ENCODE measurements at places on chromosomes 11 and 22.

DNA sequence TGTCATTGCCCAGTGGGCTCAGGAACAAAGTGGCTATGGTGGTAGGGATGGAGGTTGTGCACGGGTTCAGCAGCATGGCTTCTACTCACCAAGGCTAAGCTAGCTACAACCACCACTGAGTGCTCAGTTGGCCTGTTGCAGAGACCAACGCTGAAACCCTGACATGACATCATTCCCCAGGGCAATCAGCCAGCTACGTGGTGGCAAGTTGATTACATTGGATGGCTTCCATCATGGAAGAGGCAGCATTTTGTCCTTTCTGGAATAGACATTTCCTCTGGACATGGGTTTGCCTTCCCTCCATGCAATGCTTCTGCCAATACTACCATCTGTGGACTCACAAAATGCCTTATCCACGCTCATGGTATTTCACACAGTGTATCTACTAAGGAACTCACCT, 634.3 kb downstream of the OPCML start:
- no peak for DNase-seq

- peak; percentile 63 for DNase-seq
Observed at GRCh38 chr11:8018484-8019313, 31.6 kb downstream of the EIF3F start.

DNA sequence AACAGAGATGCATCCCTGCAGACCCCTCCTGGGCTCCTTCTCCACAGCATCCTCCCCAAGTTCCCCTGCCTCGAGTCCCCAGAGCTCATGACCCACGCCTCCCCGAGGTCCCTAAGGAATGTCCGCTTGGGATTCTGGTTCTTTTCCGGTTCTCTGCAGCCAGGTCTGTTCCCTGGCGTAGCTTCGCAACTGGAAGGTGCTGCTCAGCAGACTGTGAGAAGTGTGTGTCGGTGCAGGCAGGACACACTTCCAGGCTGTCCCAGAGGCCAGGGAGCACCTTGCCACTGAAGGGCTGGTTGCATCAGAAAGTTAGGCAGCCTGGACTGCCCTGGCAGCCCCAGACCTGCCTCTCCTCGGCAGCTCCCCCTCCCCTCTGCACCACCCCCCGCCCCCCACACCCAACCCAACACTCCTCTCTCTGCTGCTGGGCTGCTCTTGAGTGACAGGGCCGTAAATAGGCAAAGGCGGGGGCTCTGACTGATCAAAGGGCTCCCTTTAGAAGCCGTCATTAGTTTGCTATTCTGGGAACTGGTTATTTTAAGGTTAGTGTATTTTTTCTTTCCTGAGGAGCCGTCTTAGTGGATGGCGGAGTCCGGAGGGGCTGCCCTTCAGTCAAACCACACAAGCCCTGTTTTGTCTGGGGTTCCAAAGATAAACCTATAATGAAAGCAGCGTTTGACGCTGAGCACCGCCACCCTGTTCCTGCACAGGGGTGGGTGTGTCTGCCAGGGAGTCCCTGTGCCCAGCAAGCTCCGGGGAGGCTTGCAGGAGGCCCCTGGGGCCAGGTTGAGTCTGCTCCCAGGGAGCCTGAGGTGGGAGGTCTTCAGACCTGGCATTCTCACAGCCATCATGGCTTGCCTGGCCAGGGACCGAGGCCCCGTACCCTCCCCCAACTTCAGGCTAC, 88.6 kb upstream of the KCNQ1OT1 start:
- no peak for DNase-seq

GRCh38 chr22:44213489-44214043, 32.8 kb downstream of the PARVG start:
- no peak for DNase-seq

DNA sequence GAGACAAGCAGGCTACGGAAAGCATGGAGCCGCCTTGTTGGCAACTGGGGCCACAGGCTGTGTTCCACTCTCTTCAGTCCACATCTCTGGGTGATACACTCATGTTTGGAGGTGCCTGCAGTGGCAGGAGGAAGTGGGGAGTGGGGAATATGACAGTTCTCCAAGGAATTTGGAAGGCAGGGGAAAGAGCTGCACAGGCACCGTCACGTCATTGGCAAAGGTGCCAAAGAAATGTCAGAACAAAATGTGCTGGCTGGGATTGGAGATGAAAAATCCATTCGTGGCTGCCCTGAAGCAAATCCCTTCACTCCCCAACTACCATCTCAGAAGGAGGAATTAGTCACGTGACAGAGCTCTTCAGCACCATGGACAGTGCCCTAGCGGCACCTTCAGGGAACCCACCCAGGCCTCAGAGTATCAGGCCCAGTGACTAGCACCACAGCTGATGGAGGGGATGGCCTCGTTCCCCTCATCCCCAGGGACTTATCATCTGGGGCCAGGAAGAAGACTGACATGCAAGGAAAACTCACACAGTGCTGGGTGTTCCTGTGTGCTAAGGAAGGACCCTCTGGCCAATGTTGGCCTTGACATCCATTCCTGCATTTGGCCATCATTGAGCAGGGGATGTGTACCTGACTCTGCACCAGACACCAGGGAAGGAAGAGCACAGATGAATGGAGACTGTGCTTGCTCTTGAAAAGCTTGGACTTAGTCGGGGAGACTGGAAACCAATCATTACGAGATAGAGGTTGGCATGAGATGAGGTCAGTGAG, 48.5 kb upstream of the PRDM11 start:
- no peak for DNase-seq

DNA sequence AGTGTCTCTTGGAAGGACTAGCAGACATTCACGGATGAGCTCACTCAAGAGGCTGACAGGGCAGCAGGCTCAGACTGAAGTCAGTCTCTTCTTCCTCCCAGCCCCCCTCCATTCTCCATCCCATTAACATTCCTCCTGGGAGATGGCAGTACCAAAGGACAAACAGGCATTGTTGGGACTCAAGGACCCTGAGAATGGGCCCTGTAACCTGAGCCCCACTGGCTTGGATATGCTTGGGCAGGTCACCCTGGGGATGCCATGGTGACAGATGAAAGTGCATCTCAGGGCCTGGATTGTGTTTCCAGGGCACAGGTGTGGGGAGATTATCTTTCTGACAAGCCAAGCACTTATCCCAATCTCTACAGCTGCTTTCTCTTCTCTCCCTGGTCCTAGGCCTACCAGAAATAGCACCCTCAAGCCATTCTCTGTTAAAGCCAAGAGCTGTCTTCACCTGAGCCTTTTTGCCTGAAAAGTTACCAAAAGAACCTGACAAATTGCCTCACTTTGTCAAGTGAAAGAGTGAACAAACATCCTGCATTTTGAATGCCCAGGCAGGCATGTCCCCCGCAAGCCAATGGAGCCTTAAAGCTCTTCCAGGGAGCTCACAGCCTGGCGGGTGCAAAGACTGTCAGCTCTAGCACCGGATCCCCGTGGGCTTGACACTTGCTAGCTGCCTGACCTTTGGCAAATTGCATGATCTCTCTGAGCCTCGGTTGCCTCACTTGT, 366.0 kb upstream of the NARS2 start:
- DNase-seq: no peak

GRCh38 chr11:77113382-77114088, 10.9 kb downstream of the OMP start:
- no peak for DNase-seq

DNA sequence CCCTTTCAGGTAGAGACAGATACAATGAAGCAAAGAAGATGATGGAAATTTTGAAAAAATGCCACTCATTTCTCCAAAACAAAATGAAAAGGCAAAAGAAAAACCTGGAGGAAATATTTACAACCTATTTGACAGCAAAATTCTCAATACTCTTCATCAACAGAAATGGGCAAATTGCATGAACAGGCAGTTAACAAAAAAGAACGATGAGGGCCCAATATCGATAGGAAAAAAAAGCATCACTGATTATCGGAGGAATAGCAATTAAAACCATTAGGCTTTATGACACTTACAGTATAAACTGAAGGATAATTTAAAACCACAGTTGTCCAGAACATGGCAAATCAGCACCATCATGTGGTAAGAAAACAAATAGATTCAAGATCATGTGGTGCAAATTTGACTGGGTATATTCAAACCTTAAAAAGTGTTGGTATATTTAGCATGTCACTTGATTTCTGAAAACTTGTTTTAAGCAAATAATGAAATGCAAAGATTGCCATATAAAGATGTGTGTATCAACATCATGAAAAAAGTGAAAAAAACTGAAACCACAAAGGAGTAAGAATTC, 222.9 kb downstream of the BRD1 start:
- DNase-seq: no peak

GRCh38 chr22:32469799-32470212, 4.8 kb upstream of the FBXO7 start:
- no peak for DNase-seq

GRCh38 chr11:34492806-34493414, 20.7 kb downstream of the ELF5 start:
- DNase-seq: peak; percentile 24

Measured in stimulated activated CD4-positive, alpha-beta T cell treated with anti-CD3 and anti-CD28 coated beads, Interleukin-4, amount 100 ng/mL, for 4 hours (primary cell).